ENCODE measurements at places on chromosomes 11 and 22.

DNA sequence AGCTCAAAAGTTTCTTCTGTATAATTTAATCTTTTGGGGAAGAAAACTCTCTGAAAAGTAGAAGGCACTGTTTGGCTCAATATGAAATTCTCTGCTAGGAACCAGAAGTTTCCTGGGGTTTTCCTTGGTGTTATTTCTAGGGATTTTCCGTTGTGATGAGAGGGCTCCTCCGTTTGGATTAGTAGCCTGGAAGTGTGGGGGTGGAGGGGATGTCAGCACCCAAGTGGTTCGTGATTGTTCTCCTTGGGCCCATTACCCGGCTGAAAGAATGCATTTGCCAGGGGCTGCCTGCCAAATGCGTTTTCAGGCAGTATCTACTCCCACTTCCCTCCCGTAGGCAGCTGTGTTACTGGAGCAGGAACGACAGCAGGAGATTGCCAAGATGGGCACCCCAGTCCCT lies 4.3 kb downstream of the SF3B2 start:
- no peak for DNase-seq

DNA sequence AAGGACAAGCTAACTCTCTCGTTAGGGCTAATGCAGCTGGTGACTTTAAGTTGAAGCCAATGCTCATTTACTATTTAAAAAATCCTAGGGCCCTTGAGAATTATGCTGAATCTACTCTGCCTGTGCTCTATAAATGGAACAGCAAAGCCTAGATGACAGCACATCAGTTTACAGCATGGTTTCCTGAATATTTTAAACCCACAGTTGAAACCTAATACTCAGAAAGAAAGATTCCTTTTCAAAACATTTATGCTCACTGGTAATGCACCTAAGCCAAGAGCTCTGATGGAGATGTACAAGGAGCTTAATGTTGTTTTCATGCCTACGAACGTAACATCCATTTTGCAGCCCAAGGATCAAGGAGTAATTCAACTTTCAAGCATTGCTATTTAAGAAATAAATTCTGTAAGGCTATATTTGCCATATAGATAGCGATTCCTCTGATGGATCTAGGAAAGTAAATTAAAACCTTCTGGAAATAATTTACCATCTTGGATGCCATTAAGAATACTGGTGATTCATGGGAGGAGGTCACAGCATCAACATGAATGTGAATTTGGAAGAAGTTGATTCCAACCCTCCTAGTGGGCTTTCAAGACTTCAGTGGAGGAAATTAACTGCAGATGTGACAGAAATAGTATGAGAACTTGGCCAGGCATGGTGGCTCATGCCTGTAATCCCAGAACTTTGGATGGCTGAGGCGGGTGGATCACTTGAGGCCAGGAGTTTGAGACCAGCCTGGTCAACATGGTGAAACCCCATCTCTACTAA lies 14.5 kb downstream of the XNDC1N start:
- DNase-seq = no peak

DNA sequence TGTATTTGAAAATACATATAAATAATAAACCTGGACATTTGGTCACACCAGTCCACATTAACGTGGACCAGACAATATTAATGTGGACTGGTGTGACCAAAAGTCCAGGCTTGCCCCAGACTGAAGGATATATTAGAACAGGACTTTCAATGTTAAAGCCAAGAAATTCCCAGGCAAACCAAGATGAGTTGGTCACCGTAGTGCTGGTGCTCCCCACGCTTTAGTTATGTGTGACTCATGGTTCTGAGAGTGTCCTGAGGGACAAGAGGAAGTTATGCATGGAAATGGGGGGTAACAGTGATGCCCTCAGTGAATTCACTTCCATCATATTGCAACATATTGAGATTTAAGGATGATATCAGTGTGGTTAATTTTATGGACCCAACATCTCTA lies 31.4 kb downstream of the POU2AF1 start:
- no peak for DNase-seq

DNA sequence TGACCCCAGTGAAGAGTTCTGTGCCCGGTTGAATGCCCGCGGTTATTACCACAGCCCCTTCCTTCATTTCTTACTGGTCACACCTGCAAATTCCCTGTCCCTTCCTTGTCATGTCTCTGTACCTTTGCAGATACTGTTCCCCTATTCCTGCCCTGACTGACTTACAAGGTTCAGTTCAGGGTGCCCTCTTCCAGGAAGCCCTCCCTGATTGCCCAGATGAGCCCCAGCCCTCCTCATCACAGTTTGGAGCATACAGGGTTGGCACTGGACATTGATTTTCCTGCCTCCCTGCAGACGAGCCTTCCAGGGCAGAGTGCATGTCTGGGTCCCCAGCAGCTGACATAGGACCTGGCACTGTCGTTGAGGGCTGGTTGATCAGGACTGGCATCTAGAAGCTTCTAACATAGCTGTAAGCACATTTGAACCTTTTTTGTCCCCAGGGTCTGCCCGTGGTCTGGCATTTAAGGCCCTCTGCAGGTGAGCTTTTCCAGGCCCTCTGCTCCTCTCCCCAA lies 70.4 kb upstream of the SHISAL1 start:
- no peak for DNase-seq

DNA sequence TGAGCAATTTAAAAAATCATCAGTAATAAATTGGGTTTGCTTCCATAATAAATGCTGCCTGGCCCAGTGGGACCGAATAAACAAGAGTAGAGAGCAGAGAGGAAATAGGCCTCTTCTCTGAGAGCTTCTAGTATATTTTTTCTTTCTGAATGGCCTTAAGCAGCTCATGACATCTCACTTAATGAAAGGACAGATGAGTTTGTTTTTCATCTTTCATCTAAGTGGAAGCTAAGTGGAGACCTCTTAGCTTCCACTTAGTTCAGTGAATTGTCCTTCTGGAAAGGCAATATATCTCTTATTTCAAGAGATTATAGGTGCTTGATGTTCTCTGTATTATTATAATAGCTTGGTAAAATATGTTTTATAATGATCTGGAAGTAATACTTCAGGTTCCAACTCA lies 245.9 kb upstream of the ANO3 start:
- DNase-seq = no peak

DNA sequence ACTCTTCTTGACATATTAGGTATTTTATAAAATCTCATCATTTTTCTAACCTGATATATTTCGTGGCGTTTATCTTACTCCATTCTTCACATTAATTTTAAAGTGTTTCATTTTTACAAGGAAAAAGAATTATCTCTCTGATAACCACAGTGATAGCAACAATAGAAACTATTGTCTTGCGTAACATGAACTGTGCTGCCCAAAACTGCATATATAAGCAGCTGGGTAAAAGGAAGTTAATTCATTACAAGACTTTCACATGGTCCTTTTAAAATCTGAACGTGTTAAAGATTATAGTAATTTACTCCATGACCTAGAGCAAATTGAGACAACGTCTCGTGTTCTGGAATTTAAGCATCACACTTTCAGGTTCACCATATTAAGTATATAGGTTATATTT lies 210.4 kb upstream of the GRIA4 start:
- DNase-seq = no peak

DNA sequence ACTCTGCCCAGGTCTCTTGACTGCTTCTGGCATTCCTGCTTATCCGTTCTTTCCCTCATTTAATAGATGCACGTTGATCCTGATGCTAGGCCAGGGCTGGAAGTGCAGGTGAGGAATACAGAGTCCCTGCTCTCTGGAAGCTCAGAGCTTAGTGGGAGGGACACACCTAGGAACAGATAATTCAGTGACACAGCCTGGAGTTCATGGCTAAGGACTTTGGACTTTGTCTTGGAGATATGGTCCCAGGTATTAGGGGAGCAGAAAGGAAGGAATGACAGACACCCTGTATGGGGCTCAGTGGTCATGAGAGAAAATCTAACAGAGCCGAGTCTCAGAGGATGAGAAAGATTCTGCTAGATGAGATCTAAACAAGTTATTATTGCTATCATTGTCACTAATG lies 160.6 kb downstream of the PKNOX2 start:
- no peak for DNase-seq

- DNase-seq = no peak
These were observed 3.0 kb upstream of the CHEK1 start for GRCh38 chr11:125621995-125622394.

DNA sequence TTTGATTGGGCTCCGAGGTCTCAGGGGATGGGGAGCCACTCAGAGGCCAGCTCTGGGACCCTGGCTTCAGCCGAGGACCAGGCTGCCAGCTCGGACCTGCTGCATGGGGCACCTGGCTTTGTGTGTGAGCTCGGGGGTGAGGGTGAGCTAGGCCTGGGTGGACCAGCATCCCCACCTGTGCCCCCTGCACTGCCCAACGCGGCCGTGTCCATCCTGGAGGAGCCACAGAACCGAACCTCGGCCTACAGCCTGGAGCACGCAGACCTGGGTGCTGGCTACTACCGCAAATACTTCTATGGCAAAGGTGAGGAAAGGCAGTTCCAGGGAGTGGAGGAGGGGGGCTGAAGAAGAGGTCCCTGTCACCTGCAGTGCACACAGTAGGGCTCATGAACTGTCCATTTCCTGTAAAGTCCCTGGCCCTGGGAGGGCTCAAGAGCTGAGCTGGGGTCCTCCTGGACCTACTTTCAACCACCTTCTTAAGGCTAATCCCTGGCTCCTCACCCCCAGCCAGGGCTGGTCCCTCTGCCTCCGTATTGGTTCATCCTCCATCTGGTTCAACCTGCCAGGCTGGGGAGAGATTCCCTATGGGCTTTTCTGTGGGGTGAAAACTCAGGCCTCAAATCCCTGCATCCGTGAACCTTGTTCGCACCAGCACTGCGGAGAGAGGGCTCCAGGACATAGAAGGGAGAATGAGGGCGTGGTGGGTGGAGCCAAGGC lies 3.6 kb downstream of the SIPA1 start:
- DNase-seq = no peak

GRCh38 chr11:32229576-32230240 lies 138.8 kb downstream of the RCN1 start:
- no peak for DNase-seq

- no peak for DNase-seq
These were observed 134.3 kb downstream of the ELP4 start for GRCh38 chr11:31643857-31644256.

DNA sequence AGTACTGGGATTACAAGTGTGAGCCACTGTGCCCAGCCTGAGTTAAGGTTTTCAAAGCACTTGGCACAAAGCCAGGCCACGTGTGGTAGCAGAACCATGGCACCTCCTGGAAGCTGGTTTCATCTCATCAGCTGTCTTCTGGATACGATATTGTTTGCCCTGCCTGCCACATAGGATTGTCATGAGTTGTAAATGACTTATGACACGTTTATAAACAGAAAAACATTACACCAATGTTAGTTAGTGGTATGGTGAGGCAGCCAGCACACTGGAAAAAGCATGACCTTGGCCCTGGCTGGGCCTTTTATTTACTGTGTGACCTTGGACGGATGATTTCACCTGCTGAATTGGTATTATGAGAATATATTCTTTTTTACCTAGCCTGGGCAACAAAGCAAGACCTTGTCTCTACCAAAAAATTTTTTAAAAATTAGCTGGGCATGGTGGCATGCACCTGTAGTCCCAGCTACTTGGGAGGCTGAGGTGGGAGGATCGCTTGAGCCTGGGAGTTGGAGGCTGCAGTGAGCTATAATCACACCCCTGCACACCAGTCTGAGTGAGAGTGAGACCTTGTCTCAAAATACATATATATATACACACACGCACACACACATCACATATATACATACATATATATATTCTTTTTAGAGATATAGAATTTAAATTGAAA lies 24.0 kb upstream of the MYH9 start:
- no peak for DNase-seq

DNA sequence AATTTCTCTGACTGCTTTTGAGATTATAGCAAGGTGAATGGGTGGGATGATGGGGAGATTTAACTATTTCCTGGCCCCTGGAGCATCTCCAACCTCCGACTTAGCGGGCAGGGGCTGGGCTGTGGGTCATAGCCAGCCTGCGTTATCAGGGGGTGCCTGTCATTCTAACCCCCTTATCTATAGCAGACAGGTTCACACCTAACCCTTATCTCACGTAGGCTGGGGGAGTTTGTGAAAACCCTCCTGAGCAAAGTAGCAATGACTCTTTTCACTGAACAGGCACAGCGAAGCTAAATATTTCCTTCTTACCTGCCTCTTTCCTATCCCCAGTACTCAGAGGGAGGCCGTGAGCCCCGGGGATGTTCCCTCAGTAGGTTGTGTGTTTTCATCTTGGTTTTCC lies 511.4 kb upstream of the B3GAT1 start:
- DNase-seq = no peak

GRCh38 chr11:68938816-68939582 lies 35.3 kb downstream of the IGHMBP2 start:
- no peak for DNase-seq

- no peak for DNase-seq
These were observed 38.5 kb upstream of the GALNT18 start for GRCh38 chr11:11660363-11660740.

GRCh38 chr11:11532574-11532973 lies 89.2 kb downstream of the GALNT18 start:
- no peak for DNase-seq

- DNase-seq = no peak
These were observed 125.2 kb downstream of the MICAL2 start for GRCh38 chr11:12235553-12235946.

DNA sequence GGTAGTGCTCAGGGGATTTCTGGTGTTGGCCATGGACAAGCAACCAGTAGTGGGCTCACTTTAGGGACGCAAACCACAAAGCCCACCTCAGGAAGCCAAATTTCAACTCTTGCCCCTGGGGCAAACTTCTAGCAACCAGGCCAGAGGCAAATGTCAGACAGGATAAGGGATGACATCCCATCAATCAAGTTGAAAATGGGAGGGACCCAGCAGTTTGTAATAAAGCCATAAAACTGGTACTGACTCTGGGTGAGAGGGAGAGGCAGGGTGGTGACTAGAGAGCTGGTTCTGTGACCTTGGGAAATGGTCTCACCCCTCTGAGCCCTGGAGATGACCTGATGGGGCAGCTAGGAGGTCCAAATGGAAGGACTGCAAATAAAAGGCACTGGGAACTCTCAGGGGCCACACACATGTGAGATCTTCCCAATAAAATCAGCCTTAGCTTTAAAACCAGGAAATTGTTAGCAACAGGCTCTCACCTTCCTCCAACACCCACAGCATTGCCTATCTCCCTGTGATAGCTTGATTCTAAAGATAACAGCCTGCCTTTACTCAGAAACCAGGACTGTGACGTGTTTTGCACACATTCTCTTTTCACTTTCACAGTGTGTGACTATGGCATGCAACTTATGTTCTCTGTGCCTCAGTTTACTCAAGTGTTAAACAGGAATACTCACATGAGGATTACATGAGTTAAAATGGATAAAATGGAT lies 6.4 kb upstream of the TBC1D10A start:
- DNase-seq = no peak

GRCh38 chr22:17106785-17107546 lies 14.2 kb downstream of the TMEM121B start:
- no peak for DNase-seq

DNA sequence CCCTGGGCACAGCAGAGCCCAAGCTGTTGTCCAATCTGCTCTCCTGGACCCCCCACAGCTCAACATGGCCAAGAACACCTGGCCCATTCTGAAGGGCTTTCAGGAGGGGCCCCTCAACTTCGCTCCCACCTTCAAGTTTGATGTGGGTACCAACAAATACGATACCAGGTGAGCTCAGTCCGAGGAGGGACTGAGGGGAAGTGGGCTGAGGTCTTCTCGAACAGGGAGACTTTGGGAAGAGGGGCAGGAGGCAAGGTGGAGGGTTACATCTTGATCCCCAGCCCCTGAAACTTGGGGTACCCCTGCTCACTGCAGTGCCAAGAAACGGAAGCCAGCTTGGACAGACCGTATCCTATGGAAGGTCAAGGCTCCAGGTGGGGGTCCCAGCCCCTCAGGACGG lies 5.4 kb downstream of the INPP5J start:
- no peak for DNase-seq

GRCh38 chr22:33666961-33667619 lies 253.2 kb downstream of the LARGE1 start:
- no peak for DNase-seq

Measured in stimulated activated CD8-positive, alpha-beta memory T cell treated with anti-CD3 and anti-CD28 coated beads, Interleukin-2, amount 100 ng/mL, for 48 hours (primary cell).